Fibroblast of upper back skin (primary cell): ENCODE measurements at places on chromosomes 1 and 21.

- no peak for DNase-seq
Measured at GRCh38 chr1:22754106-22754768, 43.6 kb downstream of the EPHB2 start.

- DNase-seq: peak; percentile 36
Measured at GRCh38 chr1:37561133-37562132, 4.7 kb downstream of the DNALI1 start.

- DNase-seq: peak; percentile 90
Measured at GRCh38 chr1:179881642-179882252, 338 bp upstream of the TOR1AIP1 start.

DNA sequence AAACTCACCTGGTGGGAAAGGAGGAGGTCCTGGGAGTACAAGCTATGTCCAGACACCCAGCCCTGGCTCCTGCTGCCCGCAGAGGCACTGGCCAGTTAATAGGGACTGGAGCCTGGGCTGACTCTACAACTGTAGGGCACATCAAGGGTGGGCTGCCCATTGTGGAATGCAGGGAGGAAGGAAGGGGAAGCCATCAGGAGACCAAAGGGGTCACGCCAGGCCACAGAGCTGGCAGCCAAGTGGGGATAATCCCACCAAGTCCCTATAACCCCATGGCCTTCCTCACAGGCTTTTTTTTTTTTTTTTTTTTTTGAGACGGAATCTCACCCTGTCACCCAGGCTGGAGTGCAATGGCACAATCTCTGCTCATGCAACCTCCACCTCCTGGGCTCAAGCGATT lies 14.7 kb downstream of the TMEM53 start:
- no peak for DNase-seq

DNA sequence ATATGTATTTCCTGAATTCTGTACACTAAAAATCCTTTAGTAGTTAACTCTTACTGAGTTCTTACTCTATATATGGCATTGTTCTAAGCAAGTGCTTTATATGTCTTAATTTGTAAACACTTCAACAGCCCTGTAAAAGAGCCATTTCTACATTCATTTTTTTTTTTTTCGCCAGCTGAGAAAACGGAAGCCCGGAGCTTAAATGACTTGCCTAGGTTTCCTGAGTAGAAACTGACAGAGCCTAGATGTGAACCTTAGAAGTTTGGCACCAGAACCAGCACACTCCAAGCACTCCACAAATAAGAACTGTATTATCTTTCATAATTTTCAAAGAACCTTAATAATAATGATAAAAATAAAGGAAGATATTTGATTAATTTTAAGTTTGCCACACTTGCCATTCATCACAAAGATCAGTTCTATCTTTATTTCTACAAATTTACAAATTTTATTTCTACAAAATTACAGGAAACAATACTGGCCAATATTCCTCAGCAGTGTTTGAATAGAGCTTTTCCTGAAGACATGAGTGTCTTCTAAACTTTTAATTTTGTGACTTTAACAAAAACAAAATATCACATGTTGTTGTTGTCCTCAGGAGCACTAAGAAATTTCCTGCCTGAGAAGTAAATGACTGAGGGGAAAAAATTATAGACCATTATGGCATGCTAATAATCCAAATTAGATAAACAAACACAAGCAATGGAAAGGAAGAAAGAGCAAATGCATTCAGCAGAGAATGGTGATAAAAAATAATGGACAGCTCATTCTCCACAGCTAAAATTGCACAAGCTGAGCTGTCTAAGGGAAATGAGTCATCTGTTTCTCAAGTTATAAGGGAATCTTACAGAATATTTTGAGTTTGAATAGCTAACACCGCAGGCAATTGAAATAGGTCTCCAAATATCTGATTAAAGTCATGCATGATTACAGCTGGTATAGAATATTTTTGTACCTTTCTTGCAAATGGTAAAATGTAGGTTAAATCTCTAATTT lies 71.2 kb downstream of the DPYD start:
- DNase-seq: peak; percentile 83

- DNase-seq: peak; percentile 88
Measured at GRCh38 chr1:63674238-63674864, 81.1 kb downstream of the PGM1 start.
